ENCODE measurements at places on chromosomes 3 and 15.
A peak's percentile ranks its signal among the peaks of the same experiment; 100 is the strongest.

- no peak for DNase-seq
Observed at GRCh38 chr3:99373088-99373845, 265.1 kb upstream of the COL8A1 start.

DNA sequence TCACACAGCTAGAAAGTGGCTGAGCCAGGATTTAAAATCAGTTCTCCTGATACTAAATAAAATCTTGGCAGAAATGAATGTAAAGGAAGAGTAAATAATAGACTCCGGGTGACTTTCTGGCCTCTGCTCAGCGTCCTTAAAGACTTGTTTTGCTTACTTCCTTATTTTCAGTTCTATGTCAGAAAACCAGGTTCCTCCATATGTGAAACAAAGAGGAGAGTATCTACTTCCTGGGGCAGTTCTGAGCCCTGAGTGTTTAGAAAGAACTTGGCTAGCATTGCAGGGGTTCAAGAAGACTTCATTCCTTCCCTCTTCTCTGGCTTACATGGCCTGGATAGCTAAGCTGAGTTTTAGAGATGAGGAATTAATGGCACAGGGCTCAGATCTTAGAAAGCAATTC, 222.8 kb upstream of the TLE3 start:
- no peak for DNase-seq

- DNase-seq = no peak
Observed at GRCh38 chr3:23002836-23003732, 200.0 kb upstream of the UBE2E2 start.

DNA sequence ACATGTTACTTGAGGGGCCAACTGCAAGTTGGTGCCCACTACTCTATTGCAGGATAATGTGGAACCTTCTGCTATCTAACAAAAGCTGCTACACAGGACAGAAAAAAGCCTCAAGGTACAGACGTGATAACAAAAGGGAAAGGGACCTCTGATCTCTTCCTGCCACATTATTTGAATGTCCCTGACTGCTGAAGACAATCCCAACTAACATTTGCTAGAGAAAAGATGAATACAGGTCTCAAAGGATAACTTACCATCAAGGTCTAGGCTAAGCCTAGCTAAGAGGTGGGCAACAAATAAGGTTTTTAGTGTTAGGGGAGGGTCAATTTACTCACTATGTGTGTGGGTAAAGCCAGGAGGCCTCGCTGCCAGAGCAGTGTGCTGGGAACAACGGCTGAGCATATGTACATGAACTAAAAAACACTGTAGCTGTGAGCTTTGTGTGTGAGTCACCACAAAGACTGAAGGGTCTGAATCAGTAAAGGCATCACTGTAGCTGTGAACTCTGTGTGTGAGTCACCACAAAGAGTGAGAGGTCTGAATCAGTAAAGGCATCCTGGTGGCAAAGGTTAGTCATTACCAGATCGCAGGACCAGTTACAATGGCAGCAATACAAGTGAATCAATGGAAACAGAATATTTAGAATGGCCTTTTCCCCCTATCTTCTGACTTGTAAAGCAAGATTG, 111.7 kb downstream of the LMLN start:
- peak; percentile 92 for DNase-seq

GRCh38 chr3:139957844-139958243, 22.9 kb downstream of the CLSTN2 start:
- no peak for DNase-seq

GRCh38 chr3:9804996-9805395, 5.1 kb upstream of the TTLL3 start:
- DNase-seq = no peak

GRCh38 chr3:159757341-159758060, 231.1 kb upstream of the IL12A start:
- no peak for DNase-seq

DNA sequence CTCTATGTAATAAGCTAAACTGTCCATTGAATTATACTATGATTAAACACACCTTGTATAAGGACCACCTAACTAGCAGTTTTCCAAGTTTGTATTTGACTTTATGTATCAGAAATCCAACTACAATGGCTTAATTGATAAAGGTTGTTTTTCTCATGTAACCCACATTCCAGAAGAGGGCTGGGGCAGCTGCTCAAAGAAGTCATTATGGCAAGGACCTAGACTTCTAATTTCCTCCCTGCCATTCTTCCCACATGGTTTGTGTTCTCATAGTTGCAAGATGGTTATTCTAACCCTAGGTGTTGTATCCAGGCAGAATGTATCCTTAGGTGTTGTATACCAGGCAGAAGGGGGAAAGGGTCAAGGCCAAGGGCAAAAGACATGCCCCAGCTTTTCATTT, 35.7 kb downstream of the GPR176 start:
- DNase-seq = no peak

DNA sequence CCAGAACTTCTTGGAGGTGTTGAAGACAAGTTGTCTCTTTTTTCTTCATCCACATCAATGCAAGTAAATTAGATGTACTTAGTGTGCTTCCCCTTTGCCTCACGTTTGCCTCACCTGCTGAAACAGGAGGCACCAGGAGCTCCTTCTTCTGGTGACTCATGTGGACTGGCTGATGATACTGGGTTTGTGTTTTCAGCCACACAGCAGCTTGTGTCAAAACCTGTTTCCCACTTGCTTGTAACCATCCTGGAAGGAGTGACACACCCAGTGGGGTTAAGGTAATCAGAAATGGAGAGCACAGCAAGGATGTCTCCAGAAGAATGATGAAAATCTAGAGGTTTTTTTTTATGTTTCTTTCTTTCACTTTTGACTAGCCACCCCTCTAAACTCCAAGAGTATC, 143.3 kb upstream of the RBMS3 start:
- peak; percentile 83 for DNase-seq

GRCh38 chr15:22919171-22919570, 61.0 kb downstream of the CYFIP1 start:
- DNase-seq = no peak

DNA sequence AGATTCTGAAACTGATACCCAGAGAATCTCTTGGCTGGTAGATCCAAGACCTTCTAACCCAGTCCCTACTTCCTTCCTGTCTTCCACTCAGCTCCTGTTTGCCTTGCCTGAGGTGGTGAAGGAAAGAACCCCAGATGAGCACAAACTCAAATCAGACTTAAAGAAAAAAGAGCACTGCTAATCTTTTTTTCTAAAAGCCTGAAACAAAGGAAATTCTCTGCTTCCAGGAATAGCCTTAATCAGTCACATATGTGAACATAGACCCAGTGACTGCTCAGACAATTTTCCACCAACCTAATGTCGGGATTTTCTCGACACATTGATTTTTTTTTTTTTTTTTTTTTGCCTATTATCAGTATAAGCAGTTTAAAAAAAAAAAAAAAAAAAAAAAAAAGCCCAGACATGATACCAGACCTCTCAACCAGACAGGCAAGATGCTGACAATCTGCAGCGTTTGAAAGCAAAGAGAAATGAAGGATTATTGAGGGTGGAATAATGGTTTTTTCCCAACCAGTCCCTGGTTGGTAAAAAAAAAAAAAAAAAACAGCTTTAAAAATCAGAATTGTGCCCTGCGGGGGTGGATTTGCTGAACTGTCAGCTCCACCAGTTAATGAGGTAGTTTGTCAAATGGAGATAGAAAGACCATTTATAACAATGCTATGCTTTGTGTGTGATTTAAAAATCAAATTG, 256.8 kb upstream of the RARB start:
- no peak for DNase-seq

DNA sequence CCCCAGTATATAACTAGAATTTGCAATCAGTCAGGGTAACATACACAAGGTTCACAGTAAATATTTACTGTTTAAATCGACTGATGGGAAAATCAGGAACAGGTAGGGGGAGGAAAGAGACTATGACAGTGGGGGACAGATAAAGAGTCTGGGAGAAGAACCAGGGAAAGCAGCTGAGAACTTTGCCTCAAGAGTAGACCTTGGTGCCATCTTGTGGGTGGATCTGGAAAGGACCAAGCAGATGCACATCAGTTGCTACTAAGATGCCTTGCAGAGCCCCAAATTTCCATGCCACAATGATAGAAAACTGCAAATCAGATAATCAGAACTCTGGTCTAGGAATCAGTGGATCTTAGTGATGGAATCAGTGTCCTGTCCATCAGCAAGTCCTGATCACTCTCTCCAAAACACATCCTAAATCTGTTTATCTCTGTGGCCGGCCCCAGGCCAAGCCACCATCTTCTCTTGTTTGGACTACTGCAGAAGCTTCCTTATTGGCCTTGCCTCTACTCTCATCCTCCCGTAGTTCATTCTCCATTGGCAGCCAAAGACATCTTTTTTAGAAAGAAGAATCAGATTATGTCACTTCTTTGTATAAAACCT, 62.7 kb downstream of the PDE8A start:
- DNase-seq = peak; percentile 40

- no peak for DNase-seq
Observed at GRCh38 chr3:45909542-45909941, 23.2 kb downstream of the CCR9 start.

GRCh38 chr3:142213298-142213697, 12.1 kb downstream of the GK5 start:
- no peak for DNase-seq

GRCh38 chr15:41746802-41747201, 27.5 kb upstream of the MAPKBP1 start:
- peak; percentile 19 for DNase-seq

GRCh38 chr15:47427463-47427862, 289.8 kb upstream of the SEMA6D start:
- no peak for DNase-seq

GRCh38 chr3:80993241-80993945, 768.1 kb downstream of the GBE1 start:
- no peak for DNase-seq

GRCh38 chr3:150285601-150286000, 122.5 kb upstream of the TSC22D2 start:
- no peak for DNase-seq

- peak; percentile 24 for DNase-seq
Observed at GRCh38 chr3:24272408-24272807, 222.2 kb downstream of the THRB start.

DNA sequence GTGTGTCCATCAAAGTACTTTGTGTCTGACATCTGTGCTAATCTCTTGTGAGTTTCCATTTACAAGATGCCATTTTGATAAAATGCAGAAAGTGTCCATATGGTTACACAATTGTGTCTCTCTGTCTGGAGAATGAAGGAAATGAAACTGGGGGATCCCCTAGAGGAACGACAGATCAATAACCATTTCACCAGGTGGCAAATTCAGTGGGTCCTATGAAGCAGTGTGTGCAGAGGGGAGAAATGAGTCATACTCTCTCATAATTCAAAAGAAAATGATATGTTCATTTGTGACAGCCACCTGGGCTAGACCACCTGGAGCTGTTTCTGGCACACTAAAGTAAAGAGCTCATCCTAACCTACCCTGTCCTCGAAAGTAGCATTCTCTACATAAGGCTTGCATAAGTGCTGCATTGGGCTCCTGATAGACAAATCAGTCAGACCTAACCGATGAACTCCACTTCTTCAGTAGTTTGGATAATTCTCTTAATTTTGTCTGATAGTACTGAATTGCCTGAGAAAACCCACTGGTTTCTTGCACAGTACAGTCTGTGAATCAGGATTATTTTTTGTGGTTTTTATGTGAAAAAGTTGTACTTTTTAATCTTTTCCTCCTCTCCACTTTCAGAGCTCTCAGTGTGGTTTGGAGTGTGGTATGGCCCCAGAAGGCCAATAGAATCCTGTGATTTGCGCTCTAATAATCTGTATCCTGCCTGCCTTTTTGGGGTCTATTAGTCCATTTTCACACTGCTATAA, 10.3 kb upstream of the CD47 start:
- DNase-seq = no peak

DNA sequence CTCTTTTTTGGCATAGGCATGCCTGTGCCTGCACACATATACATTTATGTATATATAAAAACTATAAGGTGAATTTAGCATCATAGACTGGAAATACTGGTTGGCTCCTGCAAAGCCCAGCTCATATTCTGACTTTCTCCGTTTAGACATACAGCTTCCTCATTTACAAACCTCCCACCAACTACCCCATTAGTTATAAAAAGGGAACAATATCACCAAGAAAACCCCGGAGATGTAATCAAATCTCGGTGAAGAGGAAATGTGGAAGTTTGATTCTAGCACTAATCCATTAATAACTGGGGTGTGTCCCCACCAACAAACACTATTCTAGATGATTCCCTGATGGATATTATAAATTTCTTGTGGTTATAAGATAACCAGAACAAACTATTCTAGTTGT, 517.7 kb upstream of the TBL1XR1 start:
- DNase-seq = no peak

- DNase-seq = no peak
Observed at GRCh38 chr15:74964794-74965193, 8.2 kb upstream of the RPP25 start.

GRCh38 chr15:82183121-82184031, 79.2 kb downstream of the EFL1 start:
- DNase-seq = peak; percentile 32

DNA sequence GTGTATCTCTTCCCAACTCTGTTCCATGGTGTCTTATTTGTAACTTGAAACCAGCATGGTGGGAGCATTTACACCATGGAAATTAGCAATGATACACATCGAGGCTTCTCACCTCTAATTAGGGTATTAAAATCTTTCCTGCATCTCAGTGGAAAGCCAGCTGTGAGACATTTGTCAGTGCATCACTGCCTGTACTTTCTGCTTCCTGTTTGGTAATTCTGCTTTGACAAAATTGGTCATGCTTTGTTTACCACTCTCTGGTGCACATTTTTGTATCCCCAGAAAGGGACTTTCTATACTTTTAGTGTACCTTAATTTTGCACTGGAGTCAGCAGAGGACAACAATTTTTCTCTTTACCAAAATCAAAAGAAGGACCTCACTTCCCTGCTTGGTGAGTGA, 402.1 kb downstream of the PDCD6IP start:
- no peak for DNase-seq

GRCh38 chr15:63491979-63492378, 12.4 kb upstream of the USP3 start:
- no peak for DNase-seq

GRCh38 chr15:62503451-62503850, 338.4 kb upstream of the C2CD4B start:
- no peak for DNase-seq

DNA sequence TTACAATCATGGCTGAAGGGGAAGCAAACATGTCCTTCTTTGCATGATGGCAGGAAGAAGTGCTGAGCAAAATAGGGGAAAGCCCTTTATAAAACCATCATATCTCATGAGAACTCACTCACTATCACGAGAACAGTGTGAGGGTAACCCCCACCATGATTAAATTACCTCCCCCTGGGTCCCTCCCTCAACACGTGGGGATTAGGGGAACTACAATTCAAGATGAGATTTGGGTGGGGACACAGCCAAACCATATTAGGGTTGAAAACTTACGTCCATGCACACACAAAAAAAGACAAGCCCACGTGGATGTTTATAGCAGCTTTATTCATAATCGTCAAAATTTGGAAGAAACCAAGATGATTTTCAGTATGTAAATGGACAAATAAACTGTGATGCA, 72.3 kb downstream of the RPL22L1 start:
- no peak for DNase-seq
